ENCODE measurements at places on chromosomes 7 and 10.
A peak's percentile ranks its signal among the peaks of the same experiment; 100 is the strongest.

DNA sequence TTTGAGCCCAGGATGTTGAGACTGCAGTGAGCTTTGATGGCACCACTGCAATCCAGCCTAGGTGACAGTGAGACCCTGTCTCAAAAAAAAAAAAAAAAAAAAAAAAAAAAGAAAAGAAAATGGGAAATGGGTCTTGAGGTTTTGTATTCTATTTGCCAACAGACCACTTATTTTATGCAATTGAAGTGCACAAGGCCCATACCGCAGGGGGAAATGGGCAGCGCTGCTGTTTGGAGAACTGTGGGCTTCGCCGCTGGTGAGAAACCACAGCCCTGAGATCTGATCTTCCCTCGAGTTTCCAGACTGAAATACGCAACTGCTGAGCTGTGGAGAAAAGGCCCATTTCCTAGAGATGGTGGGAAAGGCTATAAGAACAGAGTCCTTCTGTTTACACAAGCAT is 512.0 kb downstream of the TCERG1L start:
- DNase-seq, result no peak

DNA sequence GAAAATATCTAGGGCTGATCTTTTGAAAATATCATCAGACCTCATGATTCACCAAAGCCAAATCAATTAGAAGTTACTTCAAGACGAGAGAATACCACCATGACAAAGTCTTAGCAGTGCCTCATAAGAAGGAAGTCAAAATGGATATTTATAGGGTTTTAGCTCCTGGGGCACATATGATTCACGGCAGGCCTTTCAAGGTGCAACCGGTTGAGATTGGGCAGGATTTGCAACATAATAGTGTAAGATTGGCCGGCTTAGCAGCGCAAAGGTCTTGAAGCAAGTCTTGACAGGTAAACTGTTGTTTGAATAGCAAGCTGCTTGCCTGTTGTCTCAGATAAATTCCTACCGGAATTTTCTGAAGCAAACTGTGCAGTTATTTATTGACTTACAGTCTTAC is 17.5 kb downstream of the ADRB1 start:
- no peak for DNase-seq

DNA sequence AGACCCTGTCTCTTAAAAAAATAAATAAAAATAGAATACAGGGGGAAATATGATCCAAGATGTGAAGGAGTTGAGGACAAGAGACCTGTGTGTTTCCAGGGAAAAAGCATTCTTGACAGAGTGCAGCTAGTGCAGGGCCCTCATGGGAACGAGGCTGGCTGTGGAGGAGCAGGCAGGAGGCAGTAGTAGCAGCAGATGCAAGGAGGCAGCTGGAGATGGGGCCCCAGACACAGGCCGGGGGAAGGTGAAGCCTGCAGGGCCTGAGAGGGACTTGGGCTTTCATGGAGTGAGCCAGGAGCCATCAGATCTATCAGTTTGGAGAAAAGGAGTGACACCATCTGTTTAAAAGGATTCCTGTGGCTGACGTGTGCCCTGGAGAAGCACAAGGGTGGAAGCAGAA is 71.4 kb upstream of the ZNF438 start:
- no peak for DNase-seq

DNA sequence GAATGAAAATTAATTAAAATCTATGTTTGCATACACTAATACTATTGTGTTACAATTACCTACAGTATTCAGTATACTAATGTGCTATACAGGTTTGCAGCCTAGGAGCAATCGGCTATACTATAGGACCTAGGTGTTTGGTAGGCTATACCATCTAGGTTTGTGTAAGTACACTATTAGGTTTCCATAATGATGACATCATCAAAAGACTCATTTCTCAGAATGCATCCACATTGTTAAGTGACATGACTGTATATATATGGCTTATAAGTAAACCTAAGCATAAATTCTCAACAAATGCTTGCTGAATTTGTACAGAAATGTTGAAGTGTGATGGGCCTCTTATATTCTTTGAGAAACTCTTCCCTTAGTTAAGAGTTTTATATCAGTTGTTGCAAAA is 206.5 kb upstream of the ZWINT start:
- DNase-seq, result no peak

DNA sequence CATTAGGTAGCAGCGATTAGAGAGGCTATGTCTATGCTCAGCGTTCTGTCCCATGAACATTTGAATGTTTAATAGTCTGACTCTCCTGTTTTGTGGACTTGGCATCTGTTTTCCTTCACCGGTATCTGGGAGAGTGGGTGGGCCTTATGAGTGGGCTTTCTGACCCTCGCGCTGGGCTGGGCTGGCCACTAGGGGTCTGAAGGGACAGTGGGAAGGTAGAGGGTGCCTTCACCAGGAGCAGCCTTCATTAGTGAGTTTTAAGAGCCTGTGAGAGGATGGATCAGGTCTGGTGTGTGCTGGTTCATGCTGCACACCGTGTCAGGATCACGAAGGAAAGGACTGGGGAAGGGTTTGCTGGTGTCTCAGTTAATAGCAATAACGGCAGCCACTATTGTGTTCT is 33.4 kb downstream of the DCLRE1A start:
- no peak for DNase-seq

DNA sequence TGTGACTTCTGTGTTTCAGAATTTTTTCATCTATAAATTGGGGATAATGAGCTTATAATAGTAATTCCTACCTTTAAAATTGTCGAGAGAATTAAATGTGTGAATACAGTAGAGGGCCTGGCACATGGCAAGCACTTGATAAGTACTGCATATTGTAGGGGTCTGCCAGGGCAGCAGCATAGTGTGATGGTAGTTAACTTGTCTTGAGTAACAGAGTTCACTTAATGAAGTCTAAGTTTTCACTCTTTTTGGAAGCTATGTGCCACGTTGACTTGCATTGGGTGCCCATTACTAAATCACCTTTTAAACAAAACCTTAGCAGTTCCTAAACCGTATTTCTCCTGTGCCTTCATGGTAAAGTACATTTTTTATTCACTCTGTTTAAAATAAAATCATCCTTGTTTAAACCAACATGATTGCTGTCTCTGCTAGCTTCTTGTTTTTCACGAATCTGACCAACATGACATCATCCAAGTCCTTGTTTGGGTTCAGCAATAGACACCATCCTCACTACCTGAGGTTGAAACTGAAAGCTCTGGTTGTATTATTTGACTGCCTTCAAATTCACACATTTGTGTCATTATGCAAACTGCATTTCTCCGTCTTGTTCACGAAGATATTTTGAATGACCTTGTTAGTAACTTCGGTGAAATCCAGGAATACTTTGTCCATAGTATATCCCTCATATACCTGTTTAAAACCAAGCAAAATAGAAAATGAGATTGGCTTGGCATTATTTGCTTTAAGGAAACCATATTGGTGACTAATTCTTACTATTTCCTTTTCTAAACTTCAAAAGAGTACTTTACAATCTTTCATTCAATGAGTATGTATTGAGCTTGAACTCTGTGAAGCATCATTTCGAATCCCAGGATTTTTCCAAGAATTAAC is 340.2 kb downstream of the SUGCT start:
- DNase-seq, result no peak

GRCh38 chr10:95278061-95278988 is 12.5 kb downstream of the PDLIM1 start:
- no peak for DNase-seq

- peak; percentile 85 for DNase-seq
These were observed 43.5 kb downstream of the PRTFDC1 start for GRCh38 chr10:24908793-24909423.

GRCh38 chr10:11604865-11605650 is 6.4 kb downstream of the USP6NL start:
- DNase-seq, result no peak

DNA sequence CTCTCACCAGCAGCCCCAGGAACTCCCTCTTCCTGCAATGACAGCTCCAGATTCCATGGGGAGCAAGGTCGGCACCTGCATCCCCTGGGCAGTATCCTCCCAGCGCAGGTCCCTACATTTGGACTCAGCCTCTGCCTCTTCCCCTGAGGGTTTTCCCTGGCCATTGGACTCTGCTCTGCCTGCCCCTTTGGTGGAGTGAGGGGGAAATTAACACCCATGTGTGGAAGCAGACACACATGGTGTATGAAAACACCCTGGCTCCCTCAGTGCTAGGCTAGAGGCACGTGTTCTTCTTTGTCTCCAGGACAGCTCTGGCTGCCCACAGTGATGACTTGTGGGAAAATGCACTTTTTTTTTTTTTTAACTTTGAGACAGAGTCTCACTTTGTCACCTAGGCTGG is 8.4 kb downstream of the PRF1 start:
- DNase-seq, result no peak

GRCh38 chr7:91050677-91051076 is 213.6 kb upstream of the FZD1 start:
- peak; percentile 30 for DNase-seq

- no peak for DNase-seq
These were observed 689.4 kb downstream of the PARD3 start for GRCh38 chr10:34125702-34126101.

GRCh38 chr7:85074016-85074415 is 112.8 kb downstream of the SEMA3D start:
- no peak for DNase-seq

DNA sequence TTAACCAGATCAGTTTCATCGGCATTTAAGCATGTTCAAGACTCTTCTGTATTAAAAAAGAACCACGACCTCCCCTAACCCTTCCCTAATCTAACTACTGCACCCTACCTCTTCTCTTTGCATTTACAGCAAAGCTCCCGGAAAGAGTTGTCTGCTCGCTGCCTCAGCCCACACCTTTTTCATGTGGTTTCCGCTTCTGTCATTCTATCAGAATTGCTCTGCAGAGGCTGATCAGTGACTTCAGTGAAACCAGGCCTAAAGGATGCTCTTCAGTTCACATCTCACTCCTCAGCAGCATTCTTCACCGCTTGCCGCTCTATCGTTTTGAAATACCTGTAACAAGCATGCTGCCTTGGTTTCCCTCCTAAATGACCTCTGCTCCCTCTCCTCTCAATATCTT is 160.9 kb downstream of the SDK1 start:
- no peak for DNase-seq

DNA sequence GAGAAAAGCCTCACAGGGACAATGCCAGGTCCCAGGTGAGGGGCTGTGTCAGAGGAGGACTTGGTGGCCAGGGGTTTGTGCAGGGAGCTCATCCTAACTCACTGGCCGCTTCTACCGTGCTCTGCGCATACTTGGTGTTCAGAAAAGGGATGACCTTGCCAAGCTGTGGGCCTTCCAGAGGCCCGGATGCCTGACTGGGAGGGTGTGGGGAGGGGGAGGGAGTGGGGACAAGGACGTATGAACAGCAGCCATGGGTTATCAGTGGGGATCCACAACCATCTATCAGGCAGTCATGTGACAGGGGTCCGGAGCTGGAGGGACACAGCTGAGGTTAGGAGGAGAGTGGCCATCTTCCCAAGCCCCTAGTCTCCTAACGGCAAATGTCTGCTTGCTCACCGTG is 6.2 kb downstream of the SFXN4 start:
- DNase-seq, result no peak

DNA sequence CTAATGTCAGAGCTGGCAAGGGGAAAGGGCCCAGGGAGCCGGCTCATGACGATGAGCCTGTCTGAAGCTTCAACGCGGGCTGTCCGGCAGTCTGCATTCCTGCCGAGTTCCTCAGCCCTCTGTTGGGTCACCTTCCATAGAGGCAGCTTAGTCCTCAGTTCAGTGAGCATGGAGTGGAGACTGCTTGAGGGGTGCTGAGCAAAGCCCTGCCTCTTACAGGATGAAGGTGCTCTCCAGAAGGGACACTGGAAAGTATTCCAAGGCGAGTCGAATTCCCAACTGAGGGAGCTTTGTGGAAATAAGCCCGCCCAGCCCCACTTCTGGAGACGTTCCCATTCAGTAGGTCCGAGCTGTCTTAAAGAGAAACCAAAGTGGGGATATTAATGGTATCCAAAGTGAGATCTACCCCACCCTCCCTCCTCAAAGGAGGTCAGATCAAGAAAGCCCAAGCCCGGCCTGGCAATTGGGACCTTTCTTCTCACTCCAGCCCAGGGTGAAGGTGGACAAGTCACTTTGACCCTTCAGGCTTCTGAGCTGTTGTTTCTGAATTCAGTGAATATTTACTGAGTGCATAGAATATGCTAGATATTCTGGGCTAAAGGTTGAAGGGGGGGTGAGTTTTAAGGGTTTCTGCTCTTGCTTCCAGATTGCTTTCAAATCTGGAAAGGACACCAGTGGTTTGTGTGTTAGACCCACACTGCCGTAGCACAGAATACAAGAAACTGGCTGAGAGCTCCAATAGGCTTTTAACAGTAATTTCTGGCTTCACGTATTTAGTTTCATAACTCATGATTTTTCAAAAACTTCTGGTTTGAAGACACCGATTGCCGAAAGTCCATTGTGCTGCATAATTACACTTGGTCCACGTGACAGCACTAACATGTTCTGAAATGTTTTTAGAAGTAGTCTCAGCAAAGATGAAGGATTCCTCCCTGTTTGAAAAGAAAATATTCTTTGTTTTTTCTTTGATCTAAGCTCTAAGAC is 3.5 kb downstream of the EGFR start:
- DNase-seq, result peak; percentile 50

- DNase-seq, result no peak
These were observed 119.9 kb downstream of the LCOR start for GRCh38 chr10:96951954-96952353.

DNA sequence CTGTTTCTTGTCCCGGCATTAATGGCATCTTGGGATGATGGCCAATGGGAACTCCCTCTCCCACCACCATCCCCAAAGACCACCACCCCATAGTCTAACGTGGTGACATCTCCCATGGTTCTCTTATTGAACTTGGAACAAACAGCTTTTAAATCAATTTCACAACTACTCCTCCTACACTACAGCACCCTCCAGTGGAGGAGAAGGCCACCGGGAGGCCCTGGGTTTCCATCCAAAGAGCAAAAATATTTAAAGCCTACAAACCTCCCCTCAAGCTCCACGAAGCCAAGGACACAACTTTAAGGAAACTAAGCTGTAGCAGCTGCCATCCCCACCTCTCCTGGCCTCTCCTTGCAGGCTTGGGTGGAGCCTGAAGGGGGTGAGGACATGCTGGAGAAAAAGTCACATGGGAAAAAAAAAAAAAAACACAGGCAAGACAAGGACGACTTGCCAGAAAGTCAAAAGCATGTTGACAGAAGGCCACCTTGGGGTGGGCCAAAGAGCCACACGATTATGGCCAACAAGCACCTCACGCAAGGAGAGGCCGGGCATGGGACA is 94.0 kb upstream of the LANCL2 start:
- peak; percentile 43 for DNase-seq

- DNase-seq, result peak; percentile 45
These were observed 922 bp downstream of the CXCL12 start for GRCh38 chr10:44383749-44384600.

- DNase-seq, result no peak
These were observed 49.7 kb downstream of the ADCY1 start for GRCh38 chr7:45623740-45624391.

GRCh38 chr10:108975459-108976058 is 947.8 kb downstream of the XPNPEP1 start:
- DNase-seq, result no peak

GRCh38 chr7:95295397-95295796 is 28.9 kb downstream of the PON1 start:
- no peak for DNase-seq
